Stimulated activated CD8-positive, alpha-beta memory T cell treated with anti-CD3 and anti-CD28 coated beads, Interleukin-15, amount 100 ng/mL, for 24 hours (primary cell): ENCODE measurements at places on chromosomes 6 and 20.

GRCh38 chr20:47673671-47673955 is 111.7 kb downstream of the SULF2 start:
- DNase-seq: no peak

GRCh38 chr6:149007846-149008245 is 261.0 kb downstream of the UST start:
- DNase-seq: no peak

DNA sequence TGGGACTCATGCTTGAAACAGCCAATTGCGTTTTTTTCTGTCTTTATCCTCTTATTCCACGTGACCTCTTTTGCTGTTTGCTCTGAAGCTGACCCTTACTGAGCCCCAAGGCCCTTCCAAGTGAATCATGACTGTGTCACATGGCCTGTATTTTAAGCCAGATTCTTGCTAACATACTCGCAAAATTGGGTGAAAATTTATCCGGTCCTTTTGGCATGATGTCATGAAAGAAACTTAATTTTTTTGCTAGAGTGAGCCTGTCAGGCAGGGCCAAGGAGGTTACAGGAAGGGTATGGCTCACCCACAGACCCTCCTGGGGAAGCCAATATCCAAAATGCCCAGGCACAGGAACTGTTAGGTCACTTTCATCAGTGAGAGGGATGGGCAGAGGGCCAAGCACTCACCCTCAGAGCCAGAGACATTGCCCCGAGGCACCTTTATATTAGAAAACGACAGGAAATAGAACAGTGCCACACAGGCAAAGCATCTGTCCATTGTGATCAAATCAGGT is 296.7 kb downstream of the CDH26 start:
- DNase-seq: no peak

DNA sequence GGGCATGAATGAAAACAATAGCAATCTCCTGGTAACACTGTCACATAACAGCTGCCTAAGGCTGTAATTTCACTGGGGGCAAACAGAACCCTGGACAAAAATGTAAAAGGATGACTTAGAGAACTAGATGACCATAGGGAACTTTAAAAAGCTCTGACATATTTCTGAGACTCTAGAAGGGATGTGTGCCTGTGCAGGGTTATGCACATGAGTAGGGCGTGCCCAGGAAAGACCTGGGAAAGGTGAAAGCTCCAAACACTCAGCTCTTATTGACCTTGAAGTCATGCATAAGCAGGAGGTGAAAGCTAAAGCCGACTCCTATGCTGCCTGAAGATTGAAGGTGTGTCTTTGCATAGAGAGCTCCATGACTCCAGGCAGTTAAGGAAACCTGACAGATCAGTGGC is 118.4 kb upstream of the BTBD3 start:
- no peak for DNase-seq

GRCh38 chr6:133707456-133707855 is 181.5 kb upstream of the TCF21 start:
- no peak for DNase-seq

DNA sequence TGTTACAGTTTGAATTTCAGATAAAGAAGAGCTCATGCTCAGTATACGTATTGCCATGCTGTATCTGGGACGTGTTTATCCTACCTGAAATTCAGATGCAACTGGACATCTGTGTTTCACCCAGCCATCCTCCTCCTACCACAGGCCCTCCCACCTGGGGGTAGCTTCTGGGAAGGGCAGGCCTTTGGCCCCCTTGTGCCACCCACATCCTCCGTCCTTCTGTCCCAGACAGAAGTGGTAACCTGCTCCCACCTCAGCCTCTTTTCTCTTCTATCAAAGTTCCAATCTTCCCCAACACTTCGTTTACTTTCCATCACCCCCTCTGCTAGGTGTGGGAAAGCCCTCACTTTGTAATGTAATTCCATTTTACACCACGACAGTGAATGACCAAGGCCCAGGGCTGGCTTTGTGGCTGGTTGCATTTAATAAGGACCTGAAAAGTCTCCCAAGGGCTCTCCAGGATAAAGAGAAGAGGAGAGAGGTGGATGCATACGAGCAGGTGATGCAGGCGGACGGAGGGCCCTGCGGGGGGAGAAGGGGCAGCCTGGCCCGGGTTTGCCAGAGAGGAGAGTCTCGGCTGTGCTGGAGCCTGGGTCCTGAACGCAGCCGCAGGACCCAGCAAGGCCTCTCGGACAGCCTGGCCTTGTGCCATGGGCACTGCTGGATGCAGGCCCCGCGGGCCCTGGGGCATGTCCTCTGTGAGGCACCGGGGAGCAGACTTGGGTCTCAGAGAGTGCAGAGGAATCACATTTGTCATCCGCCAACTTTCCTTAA is 98.4 kb downstream of the PSMB1 start:
- DNase-seq: no peak

- no peak for DNase-seq
Observed at GRCh38 chr6:146050168-146050567, 21.3 kb downstream of the GRM1 start.

- DNase-seq: no peak
Observed at GRCh38 chr6:46129291-46129628, 529 bp upstream of the ENPP4 start.

DNA sequence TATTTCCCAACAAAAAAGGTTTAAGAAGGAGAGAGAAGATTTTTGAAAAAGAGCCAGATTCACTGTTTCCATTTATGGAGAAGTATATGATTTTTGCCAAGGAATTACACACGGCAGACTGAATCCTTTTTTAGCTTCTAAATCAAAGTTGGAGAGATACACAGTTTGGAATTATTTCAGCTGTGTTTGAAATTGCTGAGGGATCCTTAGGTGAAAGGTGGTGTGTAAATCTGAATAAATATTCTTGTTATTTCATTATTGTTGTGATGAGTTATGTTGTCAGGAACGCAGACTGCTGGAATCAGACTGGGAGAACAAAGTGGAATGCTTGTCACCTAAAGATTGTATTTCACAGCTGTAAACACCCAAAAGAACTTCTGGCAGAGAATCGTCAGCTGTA is 168.5 kb upstream of the AKIRIN2 start:
- no peak for DNase-seq

- no peak for DNase-seq
Observed at GRCh38 chr6:34360556-34360955, 31.9 kb downstream of the NUDT3 start.

GRCh38 chr6:64041373-64041772 is 405.8 kb downstream of the PHF3 start:
- no peak for DNase-seq

- no peak for DNase-seq
Observed at GRCh38 chr6:7727086-7727945, 1.4 kb downstream of the BMP6 start.

GRCh38 chr20:56630086-56630493 is 984 bp downstream of the TFAP2C start:
- no peak for DNase-seq

- no peak for DNase-seq
Observed at GRCh38 chr6:121884091-121884490, 448.6 kb downstream of the GJA1 start.

GRCh38 chr6:5771211-5771610 is 235.5 kb downstream of the NRN1 start:
- DNase-seq: no peak

DNA sequence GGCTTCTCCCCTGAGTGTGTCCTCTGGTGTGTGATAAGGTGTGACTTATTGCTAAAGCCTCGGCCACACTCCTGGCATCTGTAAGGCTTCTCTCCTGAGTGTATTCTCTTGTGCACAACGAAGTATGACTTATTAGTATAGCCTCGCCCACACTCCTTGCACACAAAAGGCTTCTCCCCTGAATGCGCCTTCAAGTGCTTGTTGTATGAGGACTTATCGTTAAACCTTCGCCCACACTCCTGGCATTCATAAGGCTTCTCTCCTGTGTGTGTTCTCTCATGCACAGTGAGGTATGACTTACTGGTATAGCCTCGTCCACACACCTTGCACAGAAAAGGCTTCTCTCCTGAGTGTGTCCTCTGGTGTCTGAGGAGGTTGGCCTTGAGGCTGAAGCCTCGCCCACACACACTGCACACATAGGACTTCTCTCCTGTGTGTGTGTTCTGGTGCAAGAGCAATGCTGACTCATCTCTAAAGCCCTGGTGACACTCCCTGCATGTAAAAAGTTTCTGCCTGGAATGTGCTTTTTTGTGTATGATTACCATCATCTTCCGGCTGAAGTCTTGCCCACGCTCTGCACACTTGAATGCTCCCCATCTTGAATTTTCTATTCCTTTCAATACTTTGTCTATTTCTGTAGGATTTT is 20.4 kb downstream of the ZNF337 start:
- DNase-seq: no peak

DNA sequence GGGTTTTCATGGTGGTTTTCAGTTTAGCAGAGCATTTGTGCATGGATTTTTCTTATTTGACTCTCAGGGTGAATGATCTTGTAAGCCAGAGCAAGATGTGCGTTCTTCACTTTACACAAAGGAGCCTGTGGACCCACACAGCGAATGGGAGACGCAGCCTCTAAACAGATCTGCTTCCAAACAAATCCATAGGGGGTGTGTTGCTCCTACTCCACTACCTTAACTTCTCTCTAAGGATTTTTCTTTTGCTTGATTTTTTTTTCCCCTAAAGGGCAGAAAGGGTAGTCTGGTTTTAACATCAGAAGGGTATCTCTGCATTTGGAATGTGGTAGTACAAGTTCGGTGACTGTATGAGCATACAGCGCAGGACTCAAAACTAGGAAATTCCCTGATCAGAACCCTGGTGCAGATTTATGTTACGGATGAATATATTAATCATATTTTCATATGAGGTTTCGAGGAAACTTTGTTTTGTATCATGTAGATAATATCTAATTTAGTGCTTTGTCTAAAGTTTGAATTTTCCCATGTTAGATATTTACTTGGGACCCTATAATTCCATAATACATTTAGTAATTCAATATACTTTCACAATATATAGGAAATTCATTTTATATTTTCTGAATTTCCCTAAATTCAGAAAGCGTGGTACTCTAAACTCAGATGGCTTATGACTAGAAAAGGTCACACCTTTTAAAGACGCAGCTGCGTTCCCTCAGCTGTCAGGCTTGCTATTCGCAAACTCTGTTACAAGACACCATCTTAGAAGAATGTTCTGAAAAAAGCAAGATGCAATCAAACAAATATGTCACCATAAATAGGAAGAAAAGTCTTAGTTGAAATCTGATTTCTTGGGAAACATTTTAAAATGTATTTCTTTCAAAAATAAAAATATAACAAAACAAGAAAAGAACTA is 196.9 kb downstream of the TMEM242 start:
- DNase-seq: no peak

GRCh38 chr6:94590416-94590815 is 986.9 kb upstream of the MANEA start:
- DNase-seq: no peak

DNA sequence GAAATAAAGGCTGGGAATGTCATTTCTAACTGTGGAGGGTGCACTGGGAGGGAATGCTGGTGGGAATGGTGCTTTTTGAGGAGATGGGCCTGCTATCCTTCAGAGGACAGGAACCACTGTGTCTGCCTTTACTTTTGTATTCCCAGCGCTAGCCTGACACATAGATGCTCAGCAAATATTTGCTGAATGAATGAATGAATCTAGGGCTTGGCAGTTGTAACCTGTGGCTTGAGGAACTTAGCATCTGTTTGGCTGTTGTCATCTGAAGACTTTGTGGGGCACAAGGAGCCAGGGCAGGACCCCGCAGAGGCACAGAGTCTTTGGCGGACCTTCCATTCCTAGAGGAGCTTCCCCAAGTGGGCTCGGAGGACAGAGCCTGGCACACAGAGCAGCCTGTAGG is 6.1 kb downstream of the TOX2 start:
- no peak for DNase-seq

- DNase-seq: no peak
Observed at GRCh38 chr6:72711731-72712130, 89.9 kb downstream of the KCNQ5 start.

GRCh38 chr20:48329031-48329615 is 498.7 kb downstream of the PREX1 start:
- no peak for DNase-seq

DNA sequence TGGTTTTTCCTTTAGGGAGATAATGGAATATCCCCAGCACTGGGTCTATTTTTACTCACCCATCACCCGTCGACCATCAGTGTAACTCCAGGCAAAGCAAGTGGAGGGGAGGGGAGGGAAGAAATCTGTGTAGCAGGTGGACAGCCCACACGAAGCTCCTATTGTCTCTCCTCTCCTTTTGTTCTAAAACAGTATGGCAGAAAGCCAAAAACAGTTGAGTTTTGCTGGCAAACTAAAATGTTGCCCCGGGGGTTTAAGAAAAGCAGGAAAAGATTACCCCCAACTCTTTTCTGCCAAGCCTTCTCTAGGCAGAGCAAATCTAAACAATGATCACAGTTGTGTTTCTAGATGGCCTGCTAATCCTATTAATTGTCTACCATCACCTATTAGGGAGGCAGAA is 89.7 kb downstream of the PREP start:
- no peak for DNase-seq

DNA sequence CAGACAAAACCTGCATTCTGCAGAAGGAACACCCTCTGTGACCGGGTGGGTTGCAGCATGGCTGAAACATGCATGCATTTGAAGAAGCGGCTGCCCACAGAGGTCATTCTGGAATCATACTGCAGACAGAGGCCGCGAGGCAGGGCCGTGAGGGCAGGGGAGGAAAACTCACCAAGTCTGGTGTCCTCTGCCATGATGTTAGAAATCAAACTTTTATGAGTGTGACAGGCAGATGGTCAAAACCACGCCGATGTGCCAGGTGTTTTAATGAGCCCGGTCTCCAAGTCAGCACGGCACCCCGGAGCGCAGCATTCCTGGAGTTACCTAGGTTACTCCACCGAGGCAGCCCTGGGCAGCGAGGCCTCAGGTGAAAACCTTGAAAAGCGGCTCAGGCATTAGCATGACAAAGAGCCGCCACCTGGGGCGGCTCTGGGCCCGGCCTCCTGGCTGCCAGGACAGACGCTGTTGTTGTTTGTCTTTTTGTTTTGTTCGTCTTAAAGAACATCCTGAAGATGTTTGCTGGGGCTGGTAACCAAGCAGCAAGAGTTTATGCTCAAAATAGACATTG is 255.6 kb downstream of the ERMARD start:
- no peak for DNase-seq

DNA sequence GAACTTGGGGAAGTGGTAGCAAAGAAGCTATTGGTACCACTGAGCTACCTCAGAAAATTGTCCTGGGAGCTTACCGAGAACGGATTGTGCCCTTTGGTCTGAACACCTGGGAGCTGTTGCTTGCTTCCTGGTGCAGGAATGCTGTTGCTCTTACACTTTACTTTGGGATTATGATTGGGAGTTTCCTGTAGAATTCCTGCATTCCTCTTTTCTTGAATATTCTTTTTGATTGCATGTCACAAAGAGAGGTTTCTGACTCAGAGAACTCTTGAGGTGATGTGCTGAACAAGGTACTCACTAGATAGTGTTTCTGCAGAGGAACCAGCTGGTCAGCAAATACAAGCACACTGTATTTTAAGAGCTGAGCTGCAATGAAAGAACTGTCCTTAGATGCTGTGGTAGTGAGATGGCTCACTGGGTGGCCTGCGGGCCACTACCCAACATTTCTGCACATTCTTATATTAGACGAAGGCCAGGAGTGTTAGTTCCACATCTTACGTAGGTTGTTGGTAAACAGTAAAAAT is 35.0 kb downstream of the LRRC1 start:
- no peak for DNase-seq
